ENCODE measurements at places on chromosomes 3 and 15. TPM values are rescaled to one million over a fixed set of nuclear protein-coding genes. Genes with fewer than 3 reads are reported as not detected.

Gene BLM
- total RNA-seq = 29.7 TPM

Gene ANKUB1
- not detected for total RNA-seq

Gene RASGRF1
- 0.14 TPM for total RNA-seq

Gene P2RY14
- not detected for total RNA-seq

Gene EPHB3
- 8.4 TPM for total RNA-seq

Gene LTF
- not detected for total RNA-seq

Gene GUCA1C
- total RNA-seq = not detected

Gene PLAAT1
- total RNA-seq = 3.7 TPM

Gene ZSCAN2
- 64.8 TPM for total RNA-seq

GRCh38 chr3:12962292-12962691 lies 110.9 kb downstream of the IQSEC1 start:
- DNase-seq = no peak

DNA sequence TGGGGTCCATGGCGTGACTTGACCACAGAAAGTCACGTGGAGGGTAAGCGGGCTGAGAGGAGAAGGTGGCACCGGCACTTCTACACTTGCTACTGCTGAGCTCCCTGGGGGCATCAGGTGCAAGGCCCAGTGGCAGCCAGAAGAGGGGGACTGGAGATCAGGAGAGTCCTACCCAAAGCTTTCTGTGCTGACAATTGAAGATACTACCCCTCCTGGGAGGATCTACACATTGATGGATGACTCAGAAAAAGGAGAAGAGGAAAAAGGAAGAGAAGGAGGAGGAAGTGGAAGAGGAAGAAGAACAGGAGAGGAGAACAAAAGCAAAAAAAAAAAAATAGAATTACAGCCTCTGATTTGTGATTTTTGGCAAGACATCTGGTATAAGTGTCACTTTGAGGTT lies 41.2 kb downstream of the MYO5C start:
- DNase-seq = no peak

GRCh38 chr3:97940034-97940433 lies 32.2 kb downstream of the RIOX2 start:
- no peak for DNase-seq

GRCh38 chr3:114673481-114673880 lies 379.7 kb downstream of the TIGIT start:
- DNase-seq = no peak

DNA sequence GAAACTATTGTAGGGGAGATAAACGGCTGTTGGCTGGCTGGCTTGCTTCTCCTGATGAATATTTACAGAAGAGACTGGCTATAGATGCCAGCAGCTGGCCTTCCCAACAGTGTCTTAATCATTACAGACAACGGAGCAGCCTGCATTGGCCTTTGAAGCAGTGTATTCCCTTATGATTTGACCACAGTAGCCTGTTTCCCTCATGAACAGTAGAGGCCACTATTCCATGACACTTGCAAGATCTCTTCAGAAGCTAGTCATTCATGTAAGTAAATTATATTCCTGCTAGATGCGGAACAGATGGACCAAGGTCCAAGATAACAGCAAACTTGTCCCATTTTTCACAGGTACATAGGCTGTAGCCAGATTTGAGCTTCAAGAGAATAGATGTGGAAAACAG lies 47.3 kb downstream of the TMCO5A start:
- no peak for DNase-seq

DNA sequence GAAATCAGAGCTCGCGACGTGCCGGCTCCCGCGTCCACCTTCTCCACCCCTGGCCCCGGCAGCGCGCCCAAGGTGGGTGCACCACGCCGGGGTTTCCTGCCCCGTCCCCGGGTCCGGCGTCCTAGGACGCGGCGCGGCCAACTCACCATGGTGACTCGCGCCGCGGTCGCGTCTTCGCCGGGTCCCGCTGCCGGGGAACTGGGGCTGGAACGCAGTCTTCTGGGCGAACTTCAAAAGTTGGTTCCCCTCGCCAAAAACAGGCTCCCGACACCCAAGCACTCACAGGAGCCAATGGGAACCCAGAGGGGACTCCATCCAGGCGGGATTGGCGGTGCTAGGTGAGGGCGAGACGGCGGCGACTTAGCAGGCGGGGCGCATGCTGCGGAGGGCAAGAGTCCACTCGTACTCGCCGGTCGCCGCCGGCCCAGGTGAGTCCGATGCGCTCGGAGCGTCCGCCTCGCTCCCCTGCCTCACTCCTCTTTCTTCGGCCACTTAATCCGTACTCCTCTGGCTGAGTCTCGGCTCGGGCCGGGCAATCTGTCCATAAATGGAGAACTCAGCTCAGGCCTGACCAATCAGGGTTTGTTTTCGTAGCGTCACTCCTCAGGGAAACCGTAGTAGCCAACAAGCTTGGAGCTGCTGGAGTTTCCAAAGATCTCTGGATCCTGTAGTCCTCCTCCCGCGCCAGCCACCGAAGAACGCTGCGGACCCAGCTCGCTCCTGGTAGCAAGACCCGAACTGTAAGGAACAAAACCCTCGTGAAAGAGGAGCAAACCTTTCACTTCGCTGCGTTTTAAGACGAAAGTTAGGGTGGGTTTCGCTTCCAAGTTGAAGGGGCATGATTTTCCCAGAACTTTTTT lies at the start of gene MYO1E:
TSS of gene MYO1E (minus strand) at position 520 of the 860 bp plus-strand sequence. CDS start at position 149, 371 bp downstream.
- peak; percentile 91 for DNase-seq

GRCh38 chr15:84781495-84781894 lies 33.1 kb downstream of the ZNF592 start:
- DNase-seq = no peak

GRCh38 chr15:48915861-48916260 lies 37.9 kb downstream of the EID1 start:
- DNase-seq = no peak

- peak; percentile 78 for DNase-seq
Measured at GRCh38 chr15:66729331-66729951, 27.4 kb downstream of the SMAD6 start.

GRCh38 chr3:175308097-175308496 lies 449.0 kb downstream of the NAALADL2 start:
- DNase-seq = no peak

DNA sequence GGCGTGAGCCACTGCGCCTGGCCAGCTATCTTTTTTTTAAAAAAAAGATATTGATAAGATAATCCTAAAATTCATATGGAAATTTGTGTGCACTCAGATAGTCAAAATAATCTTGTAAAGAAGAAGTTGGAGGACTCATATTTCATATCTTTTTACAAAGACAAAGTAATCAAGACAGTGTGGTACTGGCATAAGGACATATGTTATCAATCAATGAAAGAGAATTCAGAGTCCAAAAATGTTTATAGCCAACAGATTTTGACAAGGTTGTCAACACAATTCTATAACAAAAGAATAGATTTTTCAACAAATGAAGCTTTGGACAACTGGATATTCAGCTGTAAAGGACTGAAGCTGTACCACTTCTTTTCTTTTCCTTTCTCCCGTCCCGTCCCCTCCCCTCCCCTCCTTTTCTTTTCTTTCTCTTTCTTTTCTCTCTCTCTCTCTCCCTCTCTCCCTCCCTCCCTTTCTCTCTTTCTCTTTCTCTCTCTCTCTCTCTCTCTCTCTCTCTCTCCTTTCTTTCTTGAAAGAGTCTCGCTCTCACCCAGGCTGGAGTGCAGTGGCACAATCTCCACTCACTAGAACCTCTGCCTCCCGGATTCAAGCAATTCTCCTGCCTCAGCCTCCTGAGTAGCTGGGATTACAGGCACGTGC lies 126.8 kb downstream of the GSK3B start:
- DNase-seq = no peak

DNA sequence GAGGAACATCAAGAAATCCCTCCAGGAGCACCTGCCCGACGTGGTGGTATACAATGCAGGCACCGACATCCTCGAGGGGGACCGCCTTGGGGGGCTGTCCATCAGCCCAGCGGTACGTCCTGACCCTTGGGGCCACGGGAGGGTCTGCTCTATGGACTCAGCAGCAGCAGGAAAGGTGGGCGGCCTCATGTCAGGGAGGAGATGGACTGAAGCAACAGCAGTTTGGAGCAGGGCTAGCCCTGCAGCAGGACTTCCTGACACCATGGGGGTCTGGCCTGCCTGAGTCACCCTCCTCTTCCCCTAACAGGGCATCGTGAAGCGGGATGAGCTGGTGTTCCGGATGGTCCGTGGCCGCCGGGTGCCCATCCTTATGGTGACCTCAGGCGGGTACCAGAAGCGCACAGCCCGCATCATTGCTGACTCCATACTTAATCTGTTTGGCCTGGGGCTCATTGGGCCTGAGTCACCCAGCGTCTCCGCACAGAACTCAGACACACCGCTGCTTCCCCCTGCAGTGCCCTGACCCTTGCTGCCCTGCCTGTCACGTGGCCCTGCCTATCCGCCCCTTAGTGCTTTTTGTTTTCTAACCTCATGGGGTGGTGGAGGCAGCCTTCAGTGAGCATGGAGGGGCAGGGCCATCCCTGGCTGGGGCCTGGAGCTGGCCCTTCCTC lies 24.2 kb downstream of the HDAC11 start:
- no peak for DNase-seq

- no peak for DNase-seq
Measured at GRCh38 chr15:67873777-67874176, 33.9 kb upstream of the RNU6-1 start.

DNA sequence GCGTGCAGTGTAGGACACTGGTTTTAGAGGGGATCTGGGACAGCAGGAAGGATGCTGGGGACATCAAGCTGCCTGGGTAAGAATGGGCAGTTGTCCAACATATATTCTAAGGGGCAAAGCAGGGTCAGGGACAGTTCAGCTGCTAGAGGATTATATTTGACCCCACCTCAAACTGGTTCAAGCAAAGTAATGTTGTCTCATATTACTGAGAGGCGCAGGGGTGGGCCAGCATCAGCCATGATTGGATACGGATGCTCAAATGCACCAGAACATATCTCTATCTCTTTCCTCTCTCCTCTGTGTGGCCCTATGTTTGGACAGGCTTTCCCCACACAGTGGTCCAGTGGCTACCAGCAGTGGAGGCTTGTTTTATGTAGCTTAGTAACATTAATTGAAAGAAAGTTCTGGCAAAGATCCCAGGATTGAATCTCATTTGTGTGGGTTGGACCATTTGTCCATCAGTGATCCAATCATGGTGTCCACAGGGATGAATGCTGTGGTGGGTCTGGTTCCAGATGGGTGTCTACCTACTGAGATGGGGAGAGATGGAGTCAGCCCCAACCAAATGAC lies 49.8 kb upstream of the RGMA start:
- DNase-seq = no peak

- DNase-seq = no peak
Measured at GRCh38 chr3:25944329-25944728, 154.4 kb downstream of the OXSM start.

DNA sequence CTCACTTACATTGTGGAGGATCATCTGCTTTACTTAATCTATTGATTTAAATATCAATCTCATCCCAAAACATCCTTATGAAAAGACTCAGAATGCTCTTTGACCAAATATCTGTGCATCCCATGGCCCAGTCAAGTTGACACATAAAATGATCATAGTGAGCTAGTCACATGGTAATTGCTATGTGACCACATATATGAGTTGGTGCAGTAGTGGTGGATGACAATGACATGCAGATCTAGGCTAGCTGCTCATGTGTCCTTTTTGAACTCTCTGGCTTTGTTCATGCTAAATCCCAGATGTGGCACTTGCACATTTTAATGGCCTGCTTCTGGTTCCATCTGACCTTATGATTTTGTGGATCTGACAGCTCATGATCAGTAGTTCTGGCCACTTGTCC lies 156.2 kb downstream of the NFKBIZ start:
- no peak for DNase-seq

- no peak for DNase-seq
Measured at GRCh38 chr3:71087143-71088018, 496.1 kb downstream of the FOXP1 start.

GRCh38 chr3:159584421-159584820 lies 404.2 kb upstream of the IL12A start:
- DNase-seq = no peak

DNA sequence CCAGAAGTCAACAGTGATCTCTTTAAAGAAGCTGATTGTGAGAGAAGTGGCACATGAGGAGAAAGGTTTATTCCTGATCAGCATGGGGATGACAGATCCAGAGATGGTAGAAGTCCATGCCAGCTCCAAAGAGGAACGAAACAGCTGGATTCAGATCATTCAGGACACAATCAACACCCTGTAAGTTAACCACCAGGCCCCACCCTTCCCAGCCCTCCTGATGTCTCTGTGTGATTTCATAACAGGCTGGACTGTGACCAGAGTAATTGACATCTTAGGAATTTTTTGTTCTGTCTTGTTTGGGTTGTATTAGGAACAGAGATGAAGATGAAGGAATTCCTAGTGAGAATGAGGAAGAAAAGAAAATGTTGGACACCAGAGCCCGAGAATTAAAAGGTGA lies 67.7 kb downstream of the KLHL25 start:
- no peak for DNase-seq

DNA sequence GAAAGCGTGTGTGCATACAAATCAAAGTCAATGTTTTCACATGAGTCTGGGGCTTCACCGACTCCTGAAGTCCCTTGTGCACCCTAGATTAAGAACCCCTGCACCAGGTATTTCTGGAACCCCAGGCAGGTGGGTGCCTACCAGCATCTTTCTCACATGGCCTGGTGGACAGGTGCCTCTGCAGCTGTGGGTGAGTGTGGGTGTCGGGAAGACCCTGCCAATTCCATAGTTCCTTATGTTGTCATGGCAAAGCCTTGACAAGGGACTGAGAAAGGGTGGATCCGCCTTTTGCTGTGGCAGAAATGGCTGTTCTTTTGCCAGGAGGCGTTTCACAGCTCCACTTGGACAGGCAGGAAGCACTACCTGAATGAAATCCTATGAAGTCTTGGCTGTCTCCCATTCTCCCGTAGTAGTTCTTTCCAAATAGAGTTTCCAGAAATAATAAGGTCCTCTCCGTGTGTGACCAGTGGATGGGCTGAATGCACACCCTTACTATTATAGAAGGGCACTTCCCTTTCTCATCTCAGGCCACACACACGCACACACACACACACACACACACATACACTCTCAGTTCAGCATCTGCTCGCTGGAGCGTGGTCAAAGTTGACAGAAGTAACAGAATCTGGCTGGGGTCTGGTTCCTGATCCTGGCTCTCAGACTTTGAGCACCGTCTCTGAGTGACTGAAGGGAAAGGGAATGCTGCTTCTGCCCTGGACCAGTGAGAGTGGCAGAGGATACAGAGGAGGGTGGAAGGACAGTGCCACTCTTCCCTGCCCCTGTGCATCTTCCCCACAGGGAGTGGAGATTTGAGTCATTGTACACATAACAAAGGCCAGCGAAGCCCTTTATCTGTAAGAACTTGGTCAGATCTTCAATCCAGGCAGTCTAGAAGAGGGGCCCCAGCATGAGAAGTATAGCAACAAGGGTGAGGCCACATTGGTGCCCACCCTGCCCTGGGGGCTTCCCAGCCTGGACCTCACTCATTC lies 38.7 kb downstream of the PDIA5 start:
- no peak for DNase-seq
